ENCODE measurements at places on chromosomes 2 and 18.

- DNase-seq, result no peak
These were observed 483.3 kb downstream of the PLCL1 start for GRCh38 chr2:198287706-198288105.

GRCh38 chr2:54903736-54904554 is 146.3 kb downstream of the RTN4 start:
- no peak for DNase-seq

DNA sequence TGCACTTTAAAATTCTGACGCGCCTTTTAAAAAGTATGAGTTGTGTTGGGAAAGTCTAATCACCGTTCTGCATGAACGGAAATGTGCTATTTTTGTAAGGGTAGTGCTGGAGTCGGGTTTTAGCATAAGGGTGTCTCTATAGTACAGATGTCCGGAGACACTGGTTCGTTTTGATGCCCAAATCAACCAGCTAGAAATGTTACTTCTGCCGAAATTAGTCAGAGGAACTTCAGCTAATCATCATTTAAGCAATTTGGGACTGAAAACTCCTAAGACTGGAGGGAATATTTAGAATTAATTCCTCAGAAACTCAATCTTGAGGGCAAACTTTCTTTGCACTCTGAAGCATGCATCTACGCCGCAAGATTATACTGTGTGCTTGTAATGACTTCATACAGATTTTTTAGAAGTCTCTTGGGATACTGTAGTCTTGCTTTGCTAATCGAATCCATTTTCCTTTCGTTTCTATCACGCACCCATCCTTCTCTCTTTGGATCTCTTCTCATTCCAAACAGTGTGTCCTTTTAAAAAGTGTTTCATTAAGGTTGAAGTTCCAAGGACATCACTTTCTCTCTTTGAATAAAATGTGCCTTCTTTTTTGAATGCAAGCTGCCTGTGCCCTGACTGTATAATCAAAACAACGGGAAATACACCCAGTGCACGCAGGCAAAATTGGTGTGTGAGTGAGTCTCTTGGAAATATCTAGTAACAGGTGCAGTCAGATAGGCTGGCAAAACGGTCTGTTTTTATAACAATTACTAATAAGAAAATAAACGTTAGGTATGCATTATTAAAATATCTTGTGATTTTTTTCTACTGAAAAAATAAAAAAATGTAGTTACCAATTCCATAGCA is 270.9 kb upstream of the TCF4 start:
- no peak for DNase-seq

GRCh38 chr18:67650686-67651385 is 134.3 kb upstream of the DSEL start:
- no peak for DNase-seq

DNA sequence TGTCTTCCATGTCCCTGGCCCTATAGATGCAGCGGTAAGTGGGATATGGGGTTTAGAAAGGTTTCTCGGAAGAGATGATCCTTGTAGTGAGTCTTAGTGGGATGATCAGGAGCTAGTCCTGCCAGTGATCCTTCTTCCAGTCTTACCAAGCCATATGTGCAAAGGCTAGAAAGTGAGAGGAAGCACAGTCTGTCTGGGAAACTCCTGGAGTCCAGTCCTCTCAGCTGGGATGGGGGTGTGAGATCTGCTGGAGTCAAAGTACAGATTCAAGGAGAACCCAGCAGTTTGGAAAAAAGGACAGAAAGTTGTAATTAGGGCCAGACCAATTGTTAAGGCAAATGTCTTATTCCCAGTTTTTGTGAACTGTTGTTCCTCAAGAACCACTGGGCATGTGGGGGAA is 83.3 kb downstream of the LIMS1 start:
- no peak for DNase-seq

DNA sequence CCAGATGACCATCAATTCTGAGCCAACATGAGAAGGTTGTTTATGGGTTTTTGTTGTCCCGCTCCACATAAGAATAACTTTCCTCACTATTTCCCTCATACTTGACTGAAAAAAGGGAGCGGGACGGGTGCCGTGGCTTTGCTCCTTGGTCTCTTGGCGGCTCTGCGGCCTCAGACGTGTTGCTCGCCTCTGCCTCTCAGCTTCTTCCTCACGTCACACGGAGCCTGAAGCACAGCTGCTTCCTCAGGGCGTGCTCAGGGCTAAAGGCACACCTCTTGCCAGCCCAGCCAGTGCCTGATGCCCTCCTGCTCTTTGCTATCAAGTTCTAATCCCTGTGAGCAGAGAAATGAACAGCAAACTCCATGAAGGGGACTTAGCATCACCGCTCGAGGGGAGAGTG is 17.9 kb upstream of the ID2 start:
- no peak for DNase-seq

DNA sequence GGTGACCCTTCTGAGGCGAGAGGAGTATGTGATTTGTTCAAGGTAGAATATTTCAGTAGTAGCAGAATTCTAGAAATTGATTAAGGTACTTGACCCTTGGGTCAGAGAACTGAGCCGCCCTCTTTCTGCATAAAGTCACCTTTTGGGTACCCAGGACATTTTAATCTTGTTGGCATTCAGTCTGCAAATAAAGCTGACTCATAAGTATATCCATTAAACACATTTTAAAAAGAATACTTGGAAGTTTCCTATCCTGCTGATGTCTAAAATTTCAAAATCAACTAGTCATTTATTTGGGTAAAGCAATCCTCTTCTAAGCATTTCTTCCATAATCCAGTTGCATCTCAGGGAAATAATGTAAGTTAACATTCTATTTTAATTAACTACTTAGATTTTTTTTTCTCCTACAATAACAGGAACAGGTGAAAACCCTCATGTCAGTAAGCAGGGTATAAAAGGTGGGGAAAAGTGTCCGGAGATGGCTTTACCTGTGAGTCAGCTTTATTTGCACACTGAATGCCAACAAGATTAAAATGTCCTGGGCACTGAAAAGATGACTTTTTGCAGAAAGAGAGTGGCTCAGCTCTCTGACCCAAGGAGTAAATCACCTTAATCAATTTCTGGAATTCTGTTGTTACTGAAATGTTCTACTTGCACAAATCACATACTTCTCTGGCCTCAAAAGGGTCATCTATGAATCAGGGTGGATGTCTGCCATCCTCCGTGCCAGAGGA is 78.7 kb upstream of the ITGA6 start:
- DNase-seq, result no peak

- no peak for DNase-seq
These were observed 29.6 kb upstream of the ALPP start for GRCh38 chr2:232348936-232349335.

DNA sequence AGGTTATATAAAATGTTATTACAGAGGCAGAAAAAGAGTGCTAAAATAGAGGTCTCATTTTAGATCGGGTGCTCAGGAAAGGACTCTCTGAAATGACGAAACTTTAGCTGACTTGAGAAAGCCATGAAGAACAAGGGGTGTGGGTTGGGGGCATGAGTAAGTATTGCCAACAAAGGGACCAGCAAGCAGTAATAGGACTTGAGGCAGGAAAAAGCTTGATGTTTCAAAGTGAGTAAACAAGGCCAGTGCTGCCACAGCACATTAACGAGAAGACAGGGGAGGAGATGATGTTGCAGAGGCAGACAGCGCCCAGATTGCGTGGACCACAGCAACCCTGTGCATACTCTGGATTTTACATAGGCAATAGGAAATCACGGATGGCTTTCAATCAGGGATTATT is 318.8 kb downstream of the ZEB2 start:
- DNase-seq, result no peak

Data from left hindlimb (tissue), 1 donor.